ENCODE measurements at places on chromosomes 2 and 18. TPM values are rescaled to one million over a fixed set of nuclear protein-coding genes. Genes with fewer than 3 reads are reported as not detected.

DNA sequence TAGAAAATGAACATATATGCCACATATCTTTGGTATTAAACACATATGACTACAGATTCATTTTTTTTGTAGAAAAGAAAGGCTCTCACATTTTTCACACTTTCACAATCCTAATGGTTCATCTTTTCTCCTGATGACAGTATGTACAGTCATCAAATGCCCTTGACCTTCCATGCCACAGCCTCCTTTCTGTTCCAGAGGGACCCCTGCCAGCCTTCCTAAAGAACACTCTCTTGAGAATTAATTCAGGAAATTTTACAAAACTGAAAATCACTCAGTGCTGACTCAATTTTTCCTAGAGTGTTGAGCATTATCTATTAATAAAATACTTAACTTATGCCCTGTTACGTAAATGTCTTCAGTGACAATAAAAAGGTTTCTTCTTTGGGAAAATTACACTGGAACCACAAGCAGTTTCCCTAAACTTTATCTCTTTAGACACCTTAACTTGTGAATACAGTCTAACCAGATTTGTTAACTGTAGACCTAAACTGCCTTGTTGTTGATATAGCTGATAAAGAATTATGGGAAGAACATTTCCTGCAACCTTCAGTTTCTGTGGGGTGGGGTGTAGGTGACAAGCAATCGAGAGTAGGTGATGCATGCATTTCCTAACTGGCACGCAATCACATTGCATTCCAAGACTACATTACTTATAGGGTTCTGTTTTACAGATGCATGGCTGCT, 15.3 kb upstream of the ACOXL start:
- DNase-seq = no peak

DNA sequence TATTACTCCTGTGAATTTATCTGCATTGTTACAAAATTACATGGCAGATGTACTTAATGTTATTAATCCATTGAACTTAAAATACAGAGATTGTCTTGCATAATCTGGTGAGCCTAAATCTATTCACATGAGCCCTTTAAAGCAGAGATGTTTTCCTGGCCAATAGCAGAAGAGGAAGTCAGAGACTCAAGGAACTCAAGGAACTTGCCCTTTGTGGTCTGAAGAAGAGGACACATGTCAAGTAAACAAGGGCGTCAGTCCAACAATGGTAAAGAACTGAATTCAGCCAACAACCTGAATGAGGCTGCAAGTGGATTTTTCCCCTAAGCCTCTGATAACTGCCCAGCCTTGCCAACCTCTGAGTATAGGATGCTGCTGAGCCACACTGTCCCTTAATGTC, 356.3 kb upstream of the PKDCC start:
- no peak for DNase-seq

DNA sequence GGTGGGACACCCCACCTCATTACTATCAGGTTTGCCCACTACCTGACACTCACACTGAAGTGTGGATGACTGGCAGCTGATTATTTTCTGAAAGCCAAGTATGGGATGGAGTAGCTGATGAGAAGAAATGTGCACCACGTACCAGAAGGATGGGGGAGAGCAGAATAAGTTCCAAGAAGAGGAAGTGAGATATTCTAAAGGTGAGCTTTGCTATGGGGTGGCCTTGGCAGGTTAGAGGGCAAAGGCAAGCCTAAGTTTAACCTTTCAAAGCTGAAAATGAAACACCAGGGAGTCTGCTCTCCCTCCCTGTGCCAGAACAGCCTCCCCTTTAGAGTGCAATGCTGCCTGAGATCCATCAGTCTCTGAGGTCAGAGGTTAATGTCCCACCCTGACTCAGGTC, 196.1 kb upstream of the OSR1 start:
- DNase-seq = no peak

GRCh38 chr18:77102259-77103040, 30.1 kb downstream of the MBP start:
- no peak for DNase-seq

- peak; percentile 0 for DNase-seq
Measured at GRCh38 chr18:72107647-72108383, 436.3 kb downstream of the CBLN2 start.

- DNase-seq = peak; percentile 79
Measured at GRCh38 chr2:238256594-238257104, 16.8 kb upstream of the HES6 start.

GRCh38 chr2:183610724-183611123, 486.5 kb downstream of the NUP35 start:
- DNase-seq = no peak

DNA sequence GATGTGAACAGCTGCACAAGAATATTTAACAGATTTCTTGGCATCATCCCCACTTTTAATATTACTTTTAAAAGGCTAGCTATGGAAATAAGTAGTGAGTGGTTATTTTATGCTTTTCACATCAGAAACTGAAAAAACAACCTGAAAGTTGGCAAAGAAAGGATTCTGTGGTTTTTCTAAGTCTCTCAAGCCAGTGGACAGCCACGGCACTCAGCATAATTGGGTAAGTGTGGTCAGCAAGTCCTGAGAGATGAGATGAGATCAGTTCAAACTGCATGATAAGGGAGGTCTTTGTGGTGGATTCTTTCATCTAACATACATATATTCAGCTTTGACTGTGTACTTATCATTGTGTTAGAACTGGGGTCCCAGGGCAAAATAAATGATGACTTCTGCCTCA, 105.2 kb downstream of the LYPD6B start:
- DNase-seq = no peak

CYP27A1 gene
- total RNA-seq = 7.1 TPM

TBR1 gene
- under 0.01 TPM for total RNA-seq

GNLY gene
- total RNA-seq = not detected

FAM237A gene
- not detected for total RNA-seq

SPIRE1 gene
- 14.2 TPM for total RNA-seq

SYT4 gene
- not detected for total RNA-seq

USP40 gene
- total RNA-seq = 19.2 TPM

Data from lung microvascular endothelial cell (primary cell).